ENCODE measurements at places on chromosomes 4 and X.

DNA sequence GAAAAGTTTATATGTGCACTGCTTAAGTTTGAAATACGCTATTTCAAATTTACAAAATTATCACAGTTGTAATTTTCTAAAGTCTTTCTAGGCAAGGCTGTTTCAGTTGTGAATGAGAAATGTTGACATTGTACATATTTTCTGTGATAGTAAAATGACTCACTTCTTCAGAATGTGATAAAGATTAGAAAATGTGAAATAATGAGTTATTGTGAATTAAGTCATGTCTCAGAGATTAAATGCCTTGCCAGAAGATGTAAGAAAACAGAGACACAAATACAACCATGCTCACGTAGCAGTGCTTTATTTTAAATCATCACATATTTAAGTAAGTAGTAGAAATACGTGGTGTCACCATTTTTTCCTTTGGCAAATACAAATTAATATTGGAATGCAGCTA lies 768 bp downstream of the CLCN4 start:
- no peak for DNase-seq

GRCh38 chrX:44914532-44915198 lies 41.7 kb downstream of the KDM6A start:
- DNase-seq = no peak

DNA sequence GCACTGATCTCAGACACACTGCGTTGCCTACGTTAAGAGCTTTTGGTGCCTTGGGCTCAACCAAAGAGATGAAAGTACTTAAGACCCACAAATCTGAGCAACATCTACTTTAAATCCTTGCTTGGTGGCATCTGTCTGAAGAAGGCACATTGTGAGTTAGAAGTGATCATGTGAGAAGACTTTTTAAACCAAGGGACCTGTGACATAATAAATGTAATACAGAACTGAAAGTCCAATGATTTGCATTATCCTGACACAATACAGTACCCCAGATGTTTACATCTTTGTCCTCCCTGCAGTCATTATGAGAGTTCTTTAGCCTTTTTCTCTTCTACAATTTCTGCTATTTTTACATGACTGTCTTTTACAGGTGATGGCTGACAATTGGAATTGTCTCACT lies 96.7 kb upstream of the FTHL17 start:
- DNase-seq = no peak

DNA sequence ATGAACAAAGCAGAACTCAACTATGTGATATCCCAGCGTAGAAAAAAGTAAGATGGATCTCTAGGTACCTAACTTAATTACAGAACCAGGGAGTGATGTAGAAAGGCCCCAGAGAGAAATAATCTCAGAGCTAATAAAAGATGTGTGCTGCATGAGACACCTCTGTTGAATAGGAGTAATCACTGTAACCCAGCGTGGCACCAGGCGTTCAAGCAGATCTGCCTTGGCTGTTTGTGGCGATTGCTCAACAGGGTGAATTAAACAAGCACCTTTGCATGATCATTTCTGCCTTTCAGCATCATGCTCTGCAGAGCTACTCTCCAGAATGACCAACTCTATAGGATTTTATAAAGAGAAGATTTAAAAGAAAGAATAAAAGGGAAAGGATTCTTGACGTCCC lies 81.7 kb upstream of the KCNIP4 start:
- no peak for DNase-seq

- DNase-seq = peak; percentile 31
Measured at GRCh38 chr4:15327311-15328298, 100.2 kb upstream of the C1QTNF7 start.

- no peak for DNase-seq
Measured at GRCh38 chr4:24192018-24192641, 302.3 kb upstream of the PPARGC1A start.

DNA sequence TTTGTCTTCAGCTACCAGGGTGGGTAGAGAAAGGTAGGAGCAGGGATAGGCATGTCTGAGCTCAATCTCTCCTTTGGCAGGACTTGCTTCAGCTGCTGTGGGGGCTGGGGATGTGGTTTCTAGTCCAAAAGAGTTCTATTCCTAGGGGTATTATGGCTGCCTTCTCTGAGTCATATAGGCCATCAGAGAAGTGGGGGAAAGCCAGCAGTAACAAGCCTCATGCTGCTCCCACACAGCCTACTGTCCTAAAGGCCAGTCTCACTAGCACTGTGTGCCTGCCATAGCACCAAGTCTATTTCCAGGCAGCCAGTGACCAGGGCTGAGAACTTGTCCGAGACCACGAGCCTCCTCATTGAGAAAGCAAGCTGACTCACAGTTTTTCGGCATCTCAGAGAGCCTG lies 270.6 kb downstream of the DCAF12L2 start:
- DNase-seq = no peak
